ENCODE measurements at places on chromosomes 2 and 18.

GRCh38 chr2:196295005-196295404 is 123.6 kb upstream of the STK17B start:
- DNase-seq, result no peak

DNA sequence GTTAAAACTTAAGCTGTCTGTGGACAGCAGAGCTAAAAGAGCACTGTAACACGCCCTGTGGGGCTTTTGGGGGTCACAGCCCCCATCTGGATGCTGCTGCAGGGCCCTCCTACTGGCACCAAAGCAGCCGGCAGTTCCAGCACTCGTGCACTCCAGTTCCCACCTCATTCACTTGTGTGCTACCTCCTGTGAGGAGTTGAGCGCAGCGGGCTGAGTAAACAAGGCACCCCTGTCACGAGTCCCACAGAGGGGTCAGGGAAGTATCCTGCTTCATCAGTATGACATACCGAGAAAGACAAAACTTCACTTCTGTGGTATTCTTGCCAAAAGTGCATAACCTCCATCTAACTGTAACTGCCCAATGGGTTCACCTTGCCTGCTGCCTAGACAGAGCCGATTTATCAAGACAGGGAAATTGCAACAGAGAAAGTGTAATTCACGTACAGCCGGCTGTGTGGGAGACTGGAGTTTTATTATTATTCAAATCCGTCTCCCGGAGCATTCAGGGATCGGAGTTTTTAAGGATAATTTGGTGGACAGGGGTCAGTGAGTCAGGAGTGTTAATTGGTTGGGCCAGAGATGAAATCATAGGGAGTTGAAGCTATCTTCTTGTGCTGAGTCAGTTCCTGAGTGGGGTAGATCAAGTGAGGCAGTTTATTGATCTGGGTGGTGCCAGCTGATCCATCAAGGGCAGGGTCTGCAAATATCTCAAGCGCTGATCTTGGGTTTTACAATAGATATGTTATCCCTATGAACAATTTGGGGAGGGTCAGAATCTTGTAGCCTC is 41.6 kb downstream of the TMEM17 start:
- DNase-seq, result no peak

- no peak for DNase-seq
Measured at GRCh38 chr2:183490914-183491313, 366.7 kb downstream of the NUP35 start.

GRCh38 chr2:148221166-148221565 is 200.3 kb downstream of the MBD5 start:
- no peak for DNase-seq

GRCh38 chr2:164771897-164772296 is 69.7 kb downstream of the COBLL1 start:
- DNase-seq, result no peak

All from lung microvascular endothelial cell (primary cell).